ENCODE measurements at places on chromosomes 1 and 21. TPM values are rescaled to one million over a fixed set of nuclear protein-coding genes. Genes with fewer than 3 reads are reported as not detected.

Gene TLR5
- 27.6 TPM for total RNA-seq

Gene GUCA2A
- total RNA-seq = not detected

Gene PGLYRP3
- total RNA-seq = not detected

Gene FCRL4
- total RNA-seq = not detected

Gene NME7
- 13.6 TPM for total RNA-seq

GRCh38 chr21:36135391-36136102 lies 668 bp downstream of the CBR3 start:
- H3K4me1 ChIP-seq = peaks cover 31% of the 10 kb centered on the region
- peak; percentile 62 for DNase-seq
- H3K27me3 ChIP-seq = peaks cover 28% of the 10 kb centered on the region
- peak overlapping the region; percentile 87 for H3K27ac ChIP-seq
- H3K36me3 ChIP-seq = no peaks in the 10 kb centered on the region

GRCh38 chr1:235022341-235022980 lies 106.2 kb downstream of the TOMM20 start:
- H3K4me3 ChIP-seq = no peak overlapping the region
- DNase-seq = no peak
- no peaks in the 10 kb centered on the region for H3K36me3 ChIP-seq
- H3K4me1 ChIP-seq = no peaks in the 10 kb centered on the region

DNA sequence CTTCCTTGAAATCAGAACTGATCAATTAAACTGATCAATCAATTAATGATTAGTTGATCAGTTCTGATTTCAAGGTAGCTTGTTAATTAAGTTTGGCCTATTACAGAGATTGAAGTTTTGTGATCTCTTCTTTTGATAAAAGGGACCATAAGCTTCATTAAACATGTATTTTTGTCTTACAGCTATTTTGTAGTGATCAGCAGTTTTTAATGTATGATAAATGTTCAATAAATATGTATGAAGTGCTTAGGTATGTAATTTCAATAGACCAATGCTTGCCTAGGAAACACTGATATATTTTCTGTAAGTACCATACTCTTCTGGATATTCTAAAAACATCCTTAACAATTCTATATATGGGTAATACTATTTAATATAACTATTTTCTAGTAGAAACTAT lies 569.6 kb downstream of the BRINP3 start:
- no peaks in the 10 kb centered on the region for H3K4me1 ChIP-seq
- no peaks in the 10 kb centered on the region for H3K36me3 ChIP-seq
- H3K4me3 ChIP-seq = no peak overlapping the region
- DNase-seq = no peak

GRCh38 chr1:203289281-203289981 lies 15.9 kb upstream of the BTG2 start:
- no peak for DNase-seq
- peaks cover 73% of the 10 kb centered on the region for H3K4me1 ChIP-seq
- H3K36me3 ChIP-seq = no peaks in the 10 kb centered on the region
- H3K27ac ChIP-seq = peak overlapping the region; percentile 92
- no peak overlapping the region for H3K4me3 ChIP-seq
- H3K27me3 ChIP-seq = no peaks in the 10 kb centered on the region

DNA sequence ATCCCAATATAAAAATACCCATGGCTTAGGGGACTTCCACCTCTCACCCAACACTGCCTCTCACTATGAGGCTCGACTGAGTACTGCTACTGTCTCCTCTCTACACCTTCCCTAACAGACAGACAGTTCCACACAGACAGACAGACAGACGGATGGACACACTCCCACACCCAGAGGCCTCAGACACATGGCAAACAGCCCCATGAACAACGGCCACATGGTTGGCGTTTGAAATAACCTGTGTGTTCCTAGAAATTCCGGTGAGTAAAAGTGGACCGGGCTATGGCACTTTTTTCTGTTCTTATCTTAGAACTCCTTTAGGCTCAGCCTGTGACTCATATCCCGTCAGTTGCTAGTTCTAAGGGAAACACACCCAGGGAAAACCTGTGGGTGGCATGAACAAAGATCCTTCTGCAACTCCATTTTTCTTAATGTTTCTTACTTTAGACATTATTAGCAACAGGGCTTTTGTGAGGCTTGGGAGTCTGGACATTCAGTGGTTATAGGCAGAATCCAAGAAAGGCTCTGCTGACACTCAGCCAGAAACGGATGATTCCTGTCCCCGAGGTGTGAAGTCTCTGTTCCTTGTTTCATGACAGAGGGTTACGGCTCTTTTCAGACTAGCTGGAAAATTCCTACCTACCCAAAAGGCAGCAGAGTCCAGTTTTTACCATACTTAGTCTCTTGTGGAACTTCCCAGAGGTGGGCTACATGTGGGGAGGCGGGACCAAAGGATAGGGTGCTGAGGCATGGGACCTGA lies 90.5 kb upstream of the TLR5 start:
- no peaks in the 10 kb centered on the region for H3K27me3 ChIP-seq
- no peaks in the 10 kb centered on the region for H3K4me1 ChIP-seq
- H3K36me3 ChIP-seq = no peaks in the 10 kb centered on the region
- no peak for DNase-seq
- no peak overlapping the region for H3K27ac ChIP-seq

DNA sequence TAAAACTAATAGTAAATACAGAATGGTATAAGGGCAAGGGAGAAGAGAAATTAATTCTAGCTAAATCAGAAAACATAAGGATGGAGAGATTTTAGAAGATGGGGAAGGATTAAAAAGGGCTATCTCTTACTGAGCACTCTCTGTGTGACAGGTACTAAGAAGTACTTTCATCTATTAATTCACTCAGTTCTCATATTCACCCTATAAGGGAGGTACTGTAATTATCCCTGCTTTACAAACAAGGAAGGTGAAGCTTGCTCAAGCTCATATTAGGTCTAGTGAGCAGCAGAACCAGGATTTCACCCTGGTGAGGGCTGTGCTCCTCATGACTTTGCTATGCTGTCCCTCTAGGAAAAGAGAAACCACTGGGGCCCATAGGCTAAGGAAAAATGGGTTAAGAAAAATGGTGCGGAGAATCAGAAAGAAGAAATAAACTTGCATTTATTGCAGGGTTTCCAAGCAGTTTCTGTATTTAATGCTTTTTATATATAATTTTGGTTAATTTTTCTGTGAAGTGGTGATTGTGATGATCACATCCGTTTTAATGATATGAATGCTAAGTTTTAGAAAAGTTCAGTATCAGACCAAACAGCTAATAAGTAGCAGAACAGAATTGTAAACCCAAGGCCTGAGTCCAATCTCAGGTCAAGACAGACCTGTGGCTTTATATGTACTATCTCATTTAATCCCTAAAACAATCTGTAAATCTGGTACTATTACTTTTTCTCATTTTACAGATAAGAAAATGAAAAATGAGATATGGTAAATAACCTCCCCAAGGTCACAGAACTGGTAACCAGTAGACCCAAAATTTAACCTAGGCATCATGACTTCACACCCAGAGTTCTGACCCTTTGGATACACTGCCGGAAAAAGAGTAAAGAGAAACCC lies 1.7 kb downstream of the PCNX2 start:
- no peaks in the 10 kb centered on the region for H3K36me3 ChIP-seq
- H3K4me1 ChIP-seq = peaks cover 22% of the 10 kb centered on the region
- H3K4me3 ChIP-seq = no peak overlapping the region
- no peak overlapping the region for H3K27ac ChIP-seq
- peaks cover 27% of the 10 kb centered on the region for H3K27me3 ChIP-seq

- peaks cover 13% of the 10 kb centered on the region for H3K27me3 ChIP-seq
- no peak overlapping the region for H3K4me3 ChIP-seq
- DNase-seq = no peak
- no peak overlapping the region for H3K27ac ChIP-seq
- no peaks in the 10 kb centered on the region for H3K4me1 ChIP-seq
- no peaks in the 10 kb centered on the region for H3K36me3 ChIP-seq
Measured at GRCh38 chr1:215076322-215076721, 6.2 kb upstream of the KCNK2 start.

GRCh38 chr1:107555578-107555977 lies 409.4 kb downstream of the VAV3 start:
- no peak for DNase-seq
- H3K27me3 ChIP-seq = no peaks in the 10 kb centered on the region
- H3K36me3 ChIP-seq = no peaks in the 10 kb centered on the region
- no peak overlapping the region for H3K27ac ChIP-seq
- H3K4me3 ChIP-seq = no peak overlapping the region

DNA sequence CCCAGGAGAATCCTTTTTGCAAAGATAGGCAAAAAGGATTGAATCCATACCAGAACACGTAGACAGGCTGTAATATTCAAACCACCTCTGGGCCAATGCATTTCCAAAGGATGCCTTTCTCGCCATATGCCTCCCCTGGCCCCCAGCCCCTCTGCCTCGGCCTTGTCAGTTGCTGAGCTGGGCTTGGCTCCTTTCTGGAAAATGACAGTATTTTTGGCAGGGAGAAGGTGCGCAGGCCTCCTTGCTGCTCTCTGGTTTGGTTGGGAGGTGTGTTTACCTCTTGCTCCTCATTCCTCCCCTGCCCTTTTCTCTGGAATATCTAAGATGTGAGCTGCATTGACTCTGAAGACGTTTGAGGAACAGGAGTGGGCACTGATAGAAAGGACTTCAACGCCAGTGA lies 26.0 kb upstream of the CNTN2 start:
- H3K4me1 ChIP-seq = no peaks in the 10 kb centered on the region
- no peaks in the 10 kb centered on the region for H3K36me3 ChIP-seq
- no peak overlapping the region for H3K4me3 ChIP-seq
- DNase-seq = no peak
- H3K27me3 ChIP-seq = no peaks in the 10 kb centered on the region
- no peak overlapping the region for H3K27ac ChIP-seq

DNA sequence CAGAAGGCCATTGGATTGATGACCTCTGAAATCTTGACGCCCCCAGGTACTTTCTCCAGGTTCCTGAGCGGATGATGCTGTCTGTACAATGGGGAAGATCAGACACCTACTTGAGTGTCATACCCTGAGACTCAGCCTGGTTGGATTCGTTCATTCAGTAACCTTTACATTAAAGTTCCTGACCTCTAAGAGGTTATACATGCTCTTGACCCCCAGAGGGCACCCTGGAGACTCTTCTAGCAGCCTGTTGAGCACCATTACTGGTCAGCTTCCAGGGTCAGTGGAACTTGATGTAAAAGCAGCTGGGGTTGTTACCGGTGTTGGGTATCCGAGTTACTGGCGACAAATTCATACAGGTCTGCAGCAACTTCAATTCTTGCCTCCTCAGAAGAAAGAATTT lies 114.3 kb upstream of the ZNF678 start:
- H3K4me1 ChIP-seq = no peaks in the 10 kb centered on the region
- no peak for DNase-seq
- peaks cover 12% of the 10 kb centered on the region for H3K27me3 ChIP-seq
- no peak overlapping the region for H3K27ac ChIP-seq
- no peaks in the 10 kb centered on the region for H3K36me3 ChIP-seq
- no peak overlapping the region for H3K4me3 ChIP-seq

- peaks cover 20% of the 10 kb centered on the region for H3K4me1 ChIP-seq
- peak; percentile 91 for DNase-seq
- H3K27me3 ChIP-seq = no peaks in the 10 kb centered on the region
- no peak overlapping the region for H3K4me3 ChIP-seq
- H3K27ac ChIP-seq = peak overlapping the region; percentile 53
- no peaks in the 10 kb centered on the region for H3K36me3 ChIP-seq
Measured at GRCh38 chr1:206674745-206675175, 9.9 kb upstream of the MAPKAPK2 start.

DNA sequence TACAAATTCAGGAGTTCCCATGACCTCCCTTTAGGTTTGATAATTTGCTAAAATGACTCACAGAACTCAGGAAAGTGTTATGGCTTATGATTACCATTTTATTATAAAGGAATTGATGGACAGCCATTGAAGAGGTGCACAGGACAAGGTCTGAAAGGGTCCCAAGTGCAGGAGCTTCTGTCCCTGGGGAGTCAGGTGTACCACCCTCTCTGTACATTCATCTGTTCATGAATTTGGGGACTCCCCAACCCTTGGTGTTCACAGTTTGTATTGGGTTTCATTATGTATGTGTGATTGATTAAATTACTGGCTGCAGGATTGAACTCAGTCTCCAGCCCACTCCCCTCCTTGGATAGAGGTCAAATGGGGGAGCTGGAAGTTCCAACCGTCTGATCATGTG lies 10.8 kb upstream of the IL10RB start:
- no peaks in the 10 kb centered on the region for H3K27me3 ChIP-seq
- no peak overlapping the region for H3K4me3 ChIP-seq
- H3K4me1 ChIP-seq = no peaks in the 10 kb centered on the region
- no peak for DNase-seq
- no peak overlapping the region for H3K27ac ChIP-seq

DNA sequence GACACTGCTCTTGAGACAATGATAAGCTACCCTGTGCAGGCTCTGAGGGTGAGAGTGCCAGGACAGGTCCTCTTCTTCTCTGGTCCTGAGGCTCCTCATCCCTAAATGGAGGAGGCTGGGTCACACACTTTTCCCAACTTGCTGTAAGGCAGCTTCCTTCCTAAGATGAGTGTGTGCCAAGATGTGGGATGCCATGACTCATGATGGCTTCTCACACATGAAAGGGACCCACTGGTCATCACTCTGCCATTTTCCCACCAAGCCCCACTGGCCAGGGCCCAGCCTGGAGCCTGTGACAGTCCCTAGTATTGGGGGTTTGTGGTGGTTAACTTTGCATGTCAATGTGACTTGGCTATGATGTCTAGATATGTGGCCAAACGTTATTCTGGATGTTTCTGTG lies 54.4 kb downstream of the CNIH3 start:
- peaks cover 4% of the 10 kb centered on the region for H3K27me3 ChIP-seq
- no peak overlapping the region for H3K4me3 ChIP-seq
- DNase-seq = no peak
- no peak overlapping the region for H3K27ac ChIP-seq
- no peaks in the 10 kb centered on the region for H3K36me3 ChIP-seq

DNA sequence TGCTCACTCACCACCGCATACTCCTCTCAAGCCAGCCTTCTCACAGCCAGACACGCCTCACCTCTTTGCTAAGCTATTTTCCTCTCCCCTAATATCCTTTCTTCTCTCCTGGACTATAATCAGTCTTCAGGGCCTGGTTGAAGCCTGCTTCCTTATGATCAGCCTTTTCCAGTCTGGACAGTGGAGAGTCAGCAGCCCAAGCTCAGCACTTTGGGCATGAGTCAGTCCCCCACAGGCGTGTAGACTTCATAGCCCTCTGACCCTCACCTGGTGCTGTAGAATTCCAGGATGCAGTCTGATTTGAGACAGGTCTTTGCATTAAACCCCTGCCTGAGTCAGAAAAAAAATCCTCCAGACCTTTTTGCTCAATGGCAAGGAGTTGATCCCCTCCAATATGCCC lies 2.5 kb downstream of the HPCAL4 start:
- H3K4me3 ChIP-seq = no peak overlapping the region
- H3K27me3 ChIP-seq = peaks cover 17% of the 10 kb centered on the region
- no peak overlapping the region for H3K27ac ChIP-seq
- no peak for DNase-seq
- no peaks in the 10 kb centered on the region for H3K36me3 ChIP-seq
